H9 (cell line): ENCODE measurements at places on chromosomes 12 and 14. TPM values are rescaled to one million over a fixed set of nuclear protein-coding genes. Genes with fewer than 3 reads are reported as not detected.

SIX6 gene
- total RNA-seq: not detected in 2 replicates

SLC5A8 gene
- total RNA-seq: 0.07 TPM in 2 replicates

P2RX7 gene
- total RNA-seq: 0.09 TPM in 1 of 2 replicates, not detected in the other

MFAP5 gene
- total RNA-seq: 0.09 and 0.26 TPM in 2 replicates

GLS2 gene
- total RNA-seq: 15.9 and 17.0 TPM in 2 replicates

NR1H4 gene
- not detected in 2 replicates for total RNA-seq

TAS2R7 gene
- total RNA-seq: not detected in 2 replicates

PMEL gene
- total RNA-seq: 71.0 and 72.6 TPM in 2 replicates

KRT79 gene
- not detected in 2 replicates for total RNA-seq

KRT7 gene
- total RNA-seq: 8.9 and 10.0 TPM in 2 replicates

ZDHHC22 gene
- total RNA-seq: 11.3 and 11.9 TPM in 2 replicates

SRGAP1 gene
- total RNA-seq: 3.4 and 4.8 TPM in 2 replicates

IAPP gene
- total RNA-seq: not detected in 2 replicates

GRCh38 chr14:44369401-44370123 lies 137.5 kb downstream of the FSCB start:
- no peak overlapping the region for H3K4me3 ChIP-seq
- DNase-seq: no peak
- H3K27ac ChIP-seq: no peak overlapping the region
- peaks cover 7% of the 10 kb centered on the region; the same call in 2 of the 3 replicates for H3K36me3 ChIP-seq
- no peaks in the 10 kb centered on the region for H3K4me1 ChIP-seq

DNA sequence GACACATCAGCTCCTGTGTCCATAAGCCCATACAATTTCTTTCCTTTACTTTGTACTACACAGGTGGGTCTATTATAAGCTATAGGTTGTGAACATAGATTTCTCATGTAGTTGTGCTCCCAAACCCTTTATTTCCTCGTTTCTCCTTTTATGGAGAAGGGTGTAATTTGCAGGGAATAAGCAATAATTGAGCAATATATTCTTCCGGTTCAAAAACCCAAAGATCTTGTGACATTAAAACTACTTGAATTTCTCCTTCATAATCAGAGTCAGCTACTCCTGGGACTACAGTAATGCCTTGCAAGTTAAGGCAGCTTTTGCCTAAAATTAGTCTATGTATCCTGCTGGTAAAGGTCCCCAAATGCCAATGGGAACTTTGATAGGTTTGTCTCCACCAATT lies 19.1 kb upstream of the MAPKAPK5 start:
- H3K27ac ChIP-seq: no peak overlapping the region
- no peaks in the 10 kb centered on the region; the same call in 2 of the 3 replicates for H3K36me3 ChIP-seq
- no peak overlapping the region for H3K4me3 ChIP-seq
- no peaks in the 10 kb centered on the region for H3K27me3 ChIP-seq
- no peak for DNase-seq

DNA sequence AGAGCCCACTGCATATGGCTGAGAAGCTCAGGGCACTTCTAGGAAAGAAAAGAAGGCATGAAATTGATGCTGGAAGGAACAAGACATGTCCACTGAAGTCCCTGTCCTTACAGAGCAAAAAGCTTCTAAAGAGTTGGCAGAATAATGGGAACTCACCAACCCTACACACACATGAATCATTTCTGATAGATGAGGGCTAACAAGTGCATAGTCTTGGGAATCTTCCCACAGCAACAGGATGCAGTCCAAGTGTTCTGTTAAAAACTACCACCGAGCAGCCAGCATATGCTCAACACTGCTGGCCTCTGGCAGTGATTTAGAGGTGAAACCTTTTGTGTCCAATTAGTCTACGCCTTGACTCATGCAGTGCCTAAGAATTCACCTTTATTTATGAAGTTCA lies 44.8 kb downstream of the RHOJ start:
- no peak overlapping the region for H3K27ac ChIP-seq
- no peak overlapping the region for H3K4me3 ChIP-seq
- H3K27me3 ChIP-seq: no peaks in the 10 kb centered on the region
- no peaks in the 10 kb centered on the region for H3K36me3 ChIP-seq

DNA sequence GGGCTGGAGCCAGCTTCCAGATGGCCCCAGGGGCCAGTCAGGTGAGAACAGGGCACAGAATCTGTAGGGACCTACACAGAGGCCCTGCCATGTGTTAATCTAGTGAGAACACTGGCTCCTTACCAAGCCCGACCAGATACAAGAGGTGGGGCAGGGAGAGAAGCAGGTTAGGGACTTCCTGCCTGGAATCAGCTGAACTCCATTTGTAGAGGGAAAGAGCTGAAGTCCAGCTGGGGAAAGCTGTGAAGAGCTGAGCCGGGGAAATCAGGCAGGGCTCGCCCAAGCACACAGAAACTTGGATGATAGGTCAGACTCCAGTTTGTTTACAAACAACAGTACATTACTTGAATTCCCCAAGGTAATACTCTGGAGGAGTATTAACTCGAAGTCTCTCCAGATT lies 46.7 kb downstream of the PTGER2 start:
- H3K27me3 ChIP-seq: no peaks in the 10 kb centered on the region; the same call in 1 of the 2 replicates
- no peak overlapping the region for H3K4me3 ChIP-seq
- no peak overlapping the region for H3K27ac ChIP-seq
- DNase-seq: no peak

GRCh38 chr14:101196795-101197590 lies 293.5 kb upstream of the RTL1 start:
- H3K27me3 ChIP-seq: no peaks in the 10 kb centered on the region
- no peaks in the 10 kb centered on the region for H3K4me1 ChIP-seq
- no peaks in the 10 kb centered on the region for H3K36me3 ChIP-seq
- no peak overlapping the region for H3K27ac ChIP-seq
- DNase-seq: peak; percentile 74

- H3K27me3 ChIP-seq: peaks cover 23% of the 10 kb centered on the region
- no peak overlapping the region for H3K27ac ChIP-seq
- no peaks in the 10 kb centered on the region for H3K4me1 ChIP-seq
- H3K4me3 ChIP-seq: no peak overlapping the region
- DNase-seq: peak; percentile 25
Measured at GRCh38 chr12:1534748-1535147, 59.6 kb downstream of the FBXL14 start.

GRCh38 chr14:56149995-56150394 lies 31.8 kb downstream of the PELI2 start:
- no peak for DNase-seq
- H3K36me3 ChIP-seq: no peaks in the 10 kb centered on the region
- peaks cover 7% of the 10 kb centered on the region for H3K4me1 ChIP-seq
- H3K27ac ChIP-seq: no peak overlapping the region
- H3K4me3 ChIP-seq: no peak overlapping the region

- H3K36me3 ChIP-seq: no peaks in the 10 kb centered on the region
- H3K27me3 ChIP-seq: no peaks in the 10 kb centered on the region
- peaks cover 2% of the 10 kb centered on the region; the same call in 1 of the 2 replicates for H3K4me1 ChIP-seq
- no peak for DNase-seq
- H3K4me3 ChIP-seq: no peak overlapping the region
- H3K27ac ChIP-seq: no peak overlapping the region
Measured at GRCh38 chr14:80567905-80568536, 356.7 kb upstream of the DIO2 start.

- no peak overlapping the region for H3K27ac ChIP-seq
- H3K4me3 ChIP-seq: no peak overlapping the region
- peaks cover 67% of the 10 kb centered on the region for H3K36me3 ChIP-seq
Measured at GRCh38 chr14:103007555-103007954, 49.8 kb downstream of the CDC42BPB start.

- no peak overlapping the region for H3K4me3 ChIP-seq
- DNase-seq: no peak
- H3K27me3 ChIP-seq: no peaks in the 10 kb centered on the region
- H3K36me3 ChIP-seq: 0 out of 2 replicates have a peak, but pooled peaks cover 10% of the 10 kb centered on the region
Measured at GRCh38 chr14:42950363-42950762, 1343.7 kb downstream of the LRFN5 start.

- DNase-seq: no peak
- no peak overlapping the region for H3K27ac ChIP-seq
- peaks cover 8% of the 10 kb centered on the region; the same call in 1 of the 2 replicates for H3K4me1 ChIP-seq
- H3K36me3 ChIP-seq: no peaks in the 10 kb centered on the region
Measured at GRCh38 chr12:95988506-95989275, 7.5 kb downstream of the HAL start.

DNA sequence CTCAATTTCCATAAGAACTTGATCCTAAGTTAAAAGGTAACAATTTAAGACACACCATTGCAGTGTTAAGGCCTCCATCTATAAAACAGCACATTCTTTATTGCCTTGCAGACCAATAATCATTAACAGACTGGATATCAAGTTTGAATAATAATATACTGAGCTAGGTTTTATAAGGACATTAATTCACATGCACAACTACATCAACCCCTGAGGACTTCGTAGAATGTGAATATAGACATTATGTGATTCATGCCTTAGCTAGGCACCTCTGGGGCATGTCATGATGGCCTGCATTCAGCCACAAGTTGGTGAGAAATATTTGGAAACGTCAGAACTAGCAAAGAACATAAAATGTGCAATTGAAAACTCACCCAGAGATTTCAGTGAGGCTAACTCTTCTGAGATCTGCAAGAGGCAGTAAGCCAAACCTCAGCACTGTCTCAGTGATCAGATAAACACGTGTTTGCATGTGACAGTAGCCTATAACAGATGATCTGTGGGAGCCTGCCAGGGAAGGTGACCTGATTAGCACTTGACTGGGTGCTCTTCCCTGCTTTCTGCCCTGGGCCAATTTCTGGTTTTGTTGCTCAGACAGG lies 492.2 kb downstream of the FLRT2 start:
- H3K27me3 ChIP-seq: no peaks in the 10 kb centered on the region
- H3K4me3 ChIP-seq: no peak overlapping the region
- DNase-seq: no peak
- no peaks in the 10 kb centered on the region for H3K4me1 ChIP-seq

DNA sequence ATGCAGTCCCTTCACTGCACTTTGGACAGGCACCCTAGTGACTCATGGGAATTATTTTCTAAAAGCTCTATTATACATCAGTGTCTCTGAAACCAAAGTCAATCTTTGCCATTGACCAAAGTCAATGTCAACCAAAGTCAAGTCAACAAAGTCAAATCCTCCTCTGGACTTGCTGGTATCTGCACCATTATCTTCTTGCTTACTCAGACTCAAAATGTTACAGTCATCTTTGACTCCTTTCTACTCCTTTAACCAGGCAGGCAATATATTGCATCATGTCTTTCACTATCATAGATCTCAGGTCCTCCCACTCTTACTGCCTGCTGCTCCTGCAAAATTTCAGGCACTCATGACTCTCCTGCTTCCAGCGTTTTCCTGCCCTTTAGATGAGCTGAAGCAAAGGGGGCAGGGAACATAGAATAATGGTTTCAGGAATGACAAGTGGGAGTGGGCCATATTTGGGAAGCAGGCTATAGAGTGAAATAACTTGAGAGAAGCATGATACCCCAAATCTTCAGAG lies 39.2 kb downstream of the IGF1 start:
- H3K27ac ChIP-seq: no peak overlapping the region
- no peak overlapping the region for H3K4me3 ChIP-seq
- no peak for DNase-seq
- H3K27me3 ChIP-seq: no peaks in the 10 kb centered on the region
- peaks cover 3% of the 10 kb centered on the region; the same call in 1 of the 3 replicates for H3K36me3 ChIP-seq

DNA sequence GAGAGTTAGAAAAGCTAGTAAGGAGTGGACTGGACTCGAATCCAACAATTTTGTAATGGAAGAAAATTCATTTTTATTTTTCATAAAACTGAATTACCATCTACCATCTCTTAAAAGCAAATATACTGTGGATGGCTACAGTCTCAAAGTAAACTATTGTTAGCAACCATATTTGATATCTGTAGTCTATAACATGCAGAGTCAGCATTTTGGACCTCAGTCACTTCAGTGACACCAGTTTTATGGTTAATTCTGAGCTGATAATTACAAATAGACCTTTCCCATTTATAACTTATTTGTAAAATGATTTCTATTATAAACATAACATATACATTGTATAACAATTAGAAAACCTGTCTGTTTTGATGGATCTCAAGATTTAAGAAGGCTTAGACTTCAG lies 2.0 kb downstream of the KRAS start:
- DNase-seq: no peak
- peak overlapping the region; percentile 88 for H3K4me3 ChIP-seq

- no peak overlapping the region for H3K27ac ChIP-seq
- H3K4me1 ChIP-seq: no peaks in the 10 kb centered on the region; the same call in 1 of the 2 replicates
- no peak for DNase-seq
- H3K4me3 ChIP-seq: no peak overlapping the region
- H3K27me3 ChIP-seq: peaks cover 26% of the 10 kb centered on the region
- H3K36me3 ChIP-seq: no peaks in the 10 kb centered on the region
Measured at GRCh38 chr12:53173085-53173715, 7.3 kb upstream of the ZNF740 start.

GRCh38 chr14:39279515-39279914 lies 45.8 kb downstream of the MIA2 start:
- H3K27ac ChIP-seq: no peak overlapping the region
- H3K27me3 ChIP-seq: no peaks in the 10 kb centered on the region
- no peak overlapping the region for H3K4me3 ChIP-seq
- H3K36me3 ChIP-seq: peaks cover 47% of the 10 kb centered on the region
- no peaks in the 10 kb centered on the region; the same call in 1 of the 2 replicates for H3K4me1 ChIP-seq

- no peaks in the 10 kb centered on the region for H3K27me3 ChIP-seq
- peaks cover 5% of the 10 kb centered on the region; the same call in 1 of the 2 replicates for H3K36me3 ChIP-seq
- DNase-seq: no peak
- no peak overlapping the region for H3K27ac ChIP-seq
- H3K4me1 ChIP-seq: no peaks in the 10 kb centered on the region
- H3K4me3 ChIP-seq: no peak overlapping the region
Measured at GRCh38 chr14:30362369-30363218, 196.4 kb upstream of the G2E3 start.

GRCh38 chr12:39331539-39332261 lies 111.2 kb downstream of the KIF21A start:
- peaks cover 9% of the 10 kb centered on the region for H3K36me3 ChIP-seq
- no peaks in the 10 kb centered on the region for H3K27me3 ChIP-seq
- no peaks in the 10 kb centered on the region for H3K4me1 ChIP-seq
- no peak for DNase-seq
- no peak overlapping the region for H3K4me3 ChIP-seq

GRCh38 chr12:19546027-19546426 lies 106.7 kb downstream of the AEBP2 start:
- no peaks in the 10 kb centered on the region for H3K4me1 ChIP-seq
- H3K27ac ChIP-seq: no peak overlapping the region
- no peak overlapping the region for H3K4me3 ChIP-seq

DNA sequence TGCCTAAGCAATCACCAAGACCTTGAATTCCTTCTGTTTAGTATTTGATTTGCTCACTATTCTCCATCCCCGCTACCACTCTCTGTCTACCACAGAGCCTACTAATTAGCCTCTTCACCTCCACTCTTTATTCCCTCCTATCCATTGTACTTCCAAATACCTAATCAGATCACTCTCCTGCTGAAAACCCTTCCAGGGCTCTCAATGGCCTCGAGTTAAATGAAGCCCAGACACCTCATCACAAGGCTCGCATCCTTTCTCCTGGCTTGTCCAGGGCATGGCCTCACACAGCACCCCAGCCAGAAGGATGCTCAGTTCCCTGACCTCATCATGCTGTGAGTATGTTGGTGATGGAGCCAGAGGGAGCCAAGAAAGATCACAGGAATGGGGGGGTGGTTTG lies 71.4 kb upstream of the PRMT8 start:
- H3K4me3 ChIP-seq: no peak overlapping the region
- H3K27ac ChIP-seq: no peak overlapping the region
- no peaks in the 10 kb centered on the region for H3K36me3 ChIP-seq
- H3K27me3 ChIP-seq: no peaks in the 10 kb centered on the region
- DNase-seq: no peak
